Heart right ventricle (tissue), 16 donors: ENCODE measurements at places on chromosomes 5 and 9. TPM values are rescaled to one million over a fixed set of nuclear protein-coding genes. Genes with fewer than 3 reads are reported as not detected.

DNA sequence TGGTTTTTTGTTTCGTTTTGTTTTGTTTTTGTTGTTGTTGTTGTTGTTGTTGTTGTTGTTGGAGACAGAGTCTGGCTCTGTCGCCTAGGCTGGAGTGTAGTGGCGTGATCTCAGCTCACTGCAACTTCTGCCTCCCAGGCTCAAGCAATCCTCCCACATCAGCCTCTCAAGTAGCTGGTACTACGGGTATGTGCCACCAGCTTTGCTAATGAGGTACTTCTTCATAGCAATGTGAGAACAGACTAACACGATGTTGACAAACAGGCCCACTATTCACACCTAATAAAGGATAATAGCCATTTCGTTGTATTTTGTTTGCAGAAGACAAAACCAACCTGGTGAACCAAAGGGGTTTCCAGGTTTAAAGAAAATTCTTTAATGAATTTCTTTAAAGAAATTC lies 130.9 kb downstream of the DIRAS2 start:
- no peak for DNase-seq

DNA sequence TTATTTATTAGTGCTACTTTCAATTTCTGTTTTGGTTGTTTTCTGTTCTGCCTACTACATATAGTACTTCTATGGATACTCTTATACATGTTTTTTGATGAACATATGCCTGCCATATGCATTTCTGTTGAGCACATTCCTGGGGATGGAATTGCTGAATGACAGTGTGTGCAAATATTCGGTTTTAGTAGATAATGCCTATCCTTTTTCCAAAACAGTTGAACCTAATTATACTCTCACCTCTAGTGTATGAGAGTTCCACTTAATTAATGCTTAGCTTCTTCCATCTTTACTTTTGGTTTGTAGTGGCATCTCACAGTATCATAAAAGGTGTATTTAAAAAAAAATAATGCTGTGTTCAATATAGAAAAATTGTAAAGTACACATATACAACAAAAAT lies 96.8 kb downstream of the ADGRV1 start:
- DNase-seq, result no peak

- DNase-seq, result no peak
These were observed 26.4 kb downstream of the ADAMTSL2 start for GRCh38 chr9:133560944-133561343.

GRCh38 chr5:58133631-58134296 lies 326.1 kb downstream of the PLK2 start:
- no peak for DNase-seq

GRCh38 chr5:12672141-12672540 lies 767.9 kb upstream of the CTNND2 start:
- no peak for DNase-seq

DNA sequence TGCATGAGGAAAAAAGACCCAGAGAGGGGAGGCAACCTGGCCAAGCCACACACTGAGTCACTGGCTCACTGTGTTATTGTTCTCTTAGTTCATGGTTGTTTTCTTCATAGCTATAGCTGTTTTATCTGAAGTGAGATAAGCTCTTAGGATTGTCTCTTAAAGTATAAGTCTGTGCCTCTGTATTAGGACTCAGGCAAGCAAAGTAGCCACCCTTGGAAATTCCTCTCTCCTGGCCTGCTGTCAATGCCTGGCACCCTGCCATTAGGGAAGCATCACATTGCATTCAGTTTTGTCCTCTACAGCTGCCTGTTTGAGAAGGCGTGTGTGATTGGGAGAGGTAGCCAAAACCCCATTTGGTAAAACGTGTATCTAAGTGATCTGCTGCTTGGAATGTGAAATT lies 147.4 kb upstream of the GLRA1 start:
- peak; percentile 42 for DNase-seq

GRCh38 chr5:102628441-102629175 lies 126.5 kb upstream of the PAM start:
- DNase-seq, result no peak

GRCh38 chr5:96692441-96692840 lies 30.3 kb downstream of the CAST start:
- no peak for DNase-seq

- DNase-seq, result no peak
These were observed 51.7 kb downstream of the FBXW11 start for GRCh38 chr5:171954721-171955120.

GRCh38 chr9:134918646-134919045 lies 934 bp upstream of the FCN1 start:
- DNase-seq, result no peak

Gene PCDHGB4
- 5.1 TPM for total RNA-seq

DNA sequence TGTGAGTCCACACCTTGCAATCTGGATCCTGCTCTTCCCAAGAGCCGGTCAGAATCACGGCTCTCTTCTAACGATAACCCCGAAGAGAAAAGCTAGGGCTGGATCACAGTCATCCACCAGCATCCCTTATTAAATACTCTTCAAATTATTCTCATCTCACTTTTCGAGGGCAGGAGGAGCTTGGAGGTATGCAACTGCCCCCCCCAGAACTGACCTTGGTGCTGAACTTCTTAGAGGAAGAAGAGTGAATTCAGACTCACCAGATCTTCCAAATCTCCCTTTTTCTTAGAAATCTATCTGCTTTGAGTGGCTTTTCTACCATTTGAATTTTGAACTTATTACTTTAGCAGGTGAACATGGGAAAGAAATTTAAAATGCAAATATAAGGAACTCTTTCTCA lies 75.7 kb downstream of the MED10 start:
- DNase-seq, result no peak

GRCh38 chr9:92171822-92172221 lies 56.6 kb upstream of the SPTLC1 start:
- no peak for DNase-seq

DNA sequence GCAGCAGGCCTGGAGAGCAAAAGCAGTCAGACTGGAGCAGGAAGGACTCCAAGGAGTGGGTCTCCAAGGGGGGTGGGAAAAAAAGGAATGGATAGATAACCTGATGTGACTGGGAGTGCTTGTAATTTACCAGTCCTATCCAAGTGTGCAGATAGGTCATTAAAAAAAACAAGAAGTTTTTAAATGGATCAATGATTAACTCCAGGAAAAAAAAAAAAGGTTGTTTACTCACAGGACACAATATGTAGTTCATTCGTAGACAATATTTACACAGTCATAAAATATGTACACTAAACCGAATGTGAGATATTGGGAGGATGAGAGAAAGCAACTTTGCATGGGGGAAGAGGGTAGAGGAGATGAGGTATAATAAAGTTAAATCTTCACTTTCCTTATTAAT lies 20.4 kb downstream of the ZBTB5 start:
- no peak for DNase-seq

DNA sequence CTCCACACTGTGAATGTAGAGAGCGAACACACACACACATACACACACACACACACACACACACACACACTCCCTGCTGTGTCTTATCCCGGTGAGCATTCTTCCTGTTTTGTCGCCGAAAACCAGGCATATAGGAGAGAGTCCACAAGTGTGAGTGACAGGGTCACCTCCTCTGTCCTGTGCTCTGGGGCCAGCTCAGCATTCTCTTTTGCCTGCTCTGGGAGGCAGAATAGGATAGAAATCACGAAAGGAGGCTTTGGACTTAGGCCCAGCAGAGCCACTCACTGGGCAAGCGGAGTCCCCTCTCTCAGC lies 3.0 kb downstream of the LAMC3 start:
- DNase-seq, result no peak

Gene LIFR
- total RNA-seq, result 57.0 TPM
